GM13977 (cell line): ENCODE measurements at places on chromosomes 11 and 22.
A peak's percentile ranks its signal among the peaks of the same experiment; 100 is the strongest.

GRCh38 chr11:112195951-112196351 is 20.6 kb downstream of the BCO2 start:
- no peak for DNase-seq

DNA sequence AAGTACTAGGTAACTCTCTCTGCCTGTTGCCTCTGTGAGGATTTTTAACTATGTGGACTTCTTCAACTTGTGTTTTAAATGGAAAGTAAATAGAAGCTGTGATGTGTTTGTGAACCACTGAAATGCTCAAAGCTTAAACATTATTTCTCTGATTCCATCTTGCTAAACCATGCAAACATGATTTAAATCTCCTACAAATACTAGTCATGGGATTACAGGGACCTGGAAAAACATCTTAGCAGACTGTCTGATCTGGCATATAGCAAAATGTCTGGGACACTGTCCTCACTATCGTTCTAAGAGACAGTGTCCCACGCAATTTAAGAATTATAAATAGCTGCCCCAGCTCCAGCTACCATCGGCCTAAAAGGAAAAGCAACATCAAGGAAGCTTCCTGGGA is 914.5 kb upstream of the FAT3 start:
- no peak for DNase-seq

DNA sequence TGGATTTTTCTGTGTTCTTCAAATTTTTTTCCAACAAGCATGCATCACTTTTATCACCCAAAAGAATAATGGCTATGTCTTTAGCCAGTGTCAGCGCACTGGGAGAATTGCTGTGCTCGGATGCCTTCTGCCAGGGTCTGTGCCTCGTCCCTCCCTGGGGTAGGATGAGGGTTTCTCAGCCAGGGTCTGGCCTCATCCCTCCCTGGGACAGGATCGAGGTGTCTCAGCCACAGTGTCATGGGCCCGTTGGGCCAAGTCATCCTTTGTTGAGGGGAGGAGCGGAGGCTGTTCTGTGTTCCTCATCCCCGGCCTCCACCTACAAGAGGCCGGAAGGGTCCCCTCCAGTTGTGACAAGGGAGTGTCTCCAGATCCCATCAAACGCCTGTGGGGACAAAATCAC is 22.7 kb downstream of the LINC01488 start:
- DNase-seq: no peak

GRCh38 chr22:28464127-28464526 is 215.5 kb downstream of the TTC28 start:
- no peak for DNase-seq

- peak; percentile 88 for DNase-seq
These were observed 39.8 kb upstream of the TEF start for GRCh38 chr22:41341990-41342389.

DNA sequence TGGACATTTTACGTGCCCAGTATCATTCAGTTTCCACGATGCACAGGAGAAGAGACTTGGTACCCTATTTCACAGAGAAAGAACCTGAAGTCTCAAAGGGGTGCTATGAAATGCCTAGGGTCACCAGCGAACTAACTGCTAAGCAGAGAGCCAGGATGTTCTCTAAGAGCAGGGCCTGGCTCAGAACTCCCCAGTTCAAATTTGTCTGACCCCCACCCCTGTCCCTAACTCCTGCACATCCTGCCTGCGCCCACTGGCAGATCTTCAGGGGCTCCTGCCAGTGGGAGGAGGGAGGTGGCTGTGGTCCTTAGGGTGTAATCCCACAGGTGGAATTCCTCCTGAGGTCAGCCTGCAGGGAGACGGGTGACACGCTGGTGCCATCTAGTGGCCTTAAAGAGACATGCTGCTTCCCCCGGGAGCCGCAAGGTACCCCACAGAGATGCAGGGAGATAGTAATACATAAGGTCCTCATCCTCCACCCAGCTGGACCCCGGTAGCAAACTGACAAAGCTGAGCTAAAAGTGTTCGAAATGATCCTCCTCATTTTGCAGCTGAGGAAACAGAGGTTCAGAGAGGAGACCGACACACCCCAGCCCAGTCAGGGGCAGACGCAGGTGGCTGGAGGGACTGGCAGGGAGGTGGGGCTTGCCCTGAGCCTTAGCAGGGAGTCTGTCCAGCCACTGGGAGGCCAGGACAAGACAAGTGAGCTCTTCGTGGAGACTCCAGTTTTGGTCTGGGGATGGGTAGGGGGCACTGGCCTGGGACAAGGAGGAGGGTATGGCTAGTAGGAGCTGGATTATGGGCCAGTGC is 34.1 kb downstream of the MB start:
- peak; percentile 87 for DNase-seq

GRCh38 chr11:72685560-72686480 is 11.6 kb upstream of the PDE2A start:
- DNase-seq: no peak
